HFFc6 (cell line): ENCODE measurements at places on chromosomes 6 and 20. TPM values are rescaled to one million over a fixed set of nuclear protein-coding genes. Genes with fewer than 3 reads are reported as not detected.

CTCFL gene
- not detected in 3 replicates for total RNA-seq

HLA-G gene
- total RNA-seq, result 0.20 TPM in 1 of 2 replicates, not detected in the other

MCM8 gene
- total RNA-seq, result 7.6 to 13.8 TPM (median 13.0 TPM) in 3 replicates

MPIG6B gene
- total RNA-seq, result not detected in 3 replicates

CD83 gene
- 1.0 to 2.3 TPM (median 1.6 TPM) in 3 replicates for total RNA-seq

CTAGE9 gene
- total RNA-seq, result not detected in 3 replicates

PLAGL2 gene
- 9.7 to 11.2 TPM (median 11.1 TPM) in 3 replicates for total RNA-seq

NKAIN2 gene
- not detected in 3 replicates for total RNA-seq

- no peak overlapping the region for H3K27ac ChIP-seq
- peaks cover 3% of the 10 kb centered on the region; the same call in 1 of the 2 replicates for H3K27me3 ChIP-seq
- H3K4me1 ChIP-seq, result no peaks in the 10 kb centered on the region
- no peaks in the 10 kb centered on the region for H3K36me3 ChIP-seq
- H3K4me3 ChIP-seq, result no peak overlapping the region
- peak; percentile 48 for DNase-seq
These were observed 104.9 kb downstream of the RPS12 start for GRCh38 chr6:132919045-132919860.

- peaks cover 39% of the 10 kb centered on the region for H3K4me1 ChIP-seq
- H3K36me3 ChIP-seq, result peaks cover 26% of the 10 kb centered on the region
- H3K27me3 ChIP-seq, result no peaks in the 10 kb centered on the region; the same call in 1 of the 2 replicates
These were observed 17.3 kb downstream of the TULP4 start for GRCh38 chr6:158329531-158329930.

- no peak overlapping the region for H3K4me3 ChIP-seq
- peaks cover 33% of the 10 kb centered on the region for H3K4me1 ChIP-seq
- peaks cover 5% of the 10 kb centered on the region; the same call in 1 of the 2 replicates for H3K36me3 ChIP-seq
- no peak for DNase-seq
- peaks cover 4% of the 10 kb centered on the region; the same call in 1 of the 2 replicates for H3K27me3 ChIP-seq
These were observed 175.6 kb downstream of the DTNBP1 start for GRCh38 chr6:15487262-15487661.

- peak; percentile 55 for DNase-seq
- H3K27ac ChIP-seq, result peak overlapping the region; percentile 80
- H3K4me1 ChIP-seq, result peaks cover 41% of the 10 kb centered on the region
- H3K36me3 ChIP-seq, result peaks cover 33% of the 10 kb centered on the region
These were observed 63.0 kb downstream of the PTPN1 start for GRCh38 chr20:50572938-50573777.

GRCh38 chr20:31821427-31821826 lies 2.3 kb downstream of the MYLK2 start:
- DNase-seq, result no peak
- peaks cover 7% of the 10 kb centered on the region for H3K4me1 ChIP-seq
- no peak overlapping the region for H3K4me3 ChIP-seq
- H3K36me3 ChIP-seq, result no peaks in the 10 kb centered on the region

GRCh38 chr6:105600336-105601260 lies 197.7 kb upstream of the PREP start:
- no peaks in the 10 kb centered on the region for H3K27me3 ChIP-seq
- peak; percentile 33 for DNase-seq
- peak overlapping the region; percentile 91 for H3K27ac ChIP-seq
- peak overlapping the region; percentile 80 for H3K4me3 ChIP-seq

DNA sequence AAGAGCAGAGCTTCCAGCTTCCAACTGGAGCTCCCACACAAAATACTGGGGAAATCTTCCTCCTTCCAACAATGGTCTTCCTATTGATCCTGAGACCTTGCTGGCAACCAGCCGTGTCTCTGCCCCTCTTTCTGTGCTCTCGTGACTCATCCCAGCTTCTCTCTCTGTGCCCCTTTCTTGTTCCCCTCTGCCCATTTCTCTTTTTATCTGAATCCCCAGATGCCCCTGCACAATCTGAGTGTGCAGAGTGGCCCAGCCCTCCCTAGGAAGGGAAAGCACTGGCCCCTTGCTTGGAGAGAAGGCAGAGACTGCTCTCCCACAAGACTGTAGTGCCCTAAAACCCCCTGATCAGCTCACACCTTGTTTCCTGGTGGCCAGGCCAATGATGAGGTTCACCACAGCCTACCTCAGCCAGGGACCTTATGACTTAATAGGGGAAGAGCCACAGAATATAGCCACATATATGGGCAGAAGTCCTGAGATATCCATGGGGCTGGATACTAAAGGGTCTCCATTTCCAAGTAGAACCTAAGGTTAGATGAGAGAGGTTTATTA lies 23.1 kb upstream of the MAS1L start:
- H3K36me3 ChIP-seq, result no peaks in the 10 kb centered on the region; the same call in 1 of the 2 replicates
- no peak for DNase-seq
- no peak overlapping the region for H3K27ac ChIP-seq
- H3K4me1 ChIP-seq, result no peaks in the 10 kb centered on the region
- H3K4me3 ChIP-seq, result no peak overlapping the region

DNA sequence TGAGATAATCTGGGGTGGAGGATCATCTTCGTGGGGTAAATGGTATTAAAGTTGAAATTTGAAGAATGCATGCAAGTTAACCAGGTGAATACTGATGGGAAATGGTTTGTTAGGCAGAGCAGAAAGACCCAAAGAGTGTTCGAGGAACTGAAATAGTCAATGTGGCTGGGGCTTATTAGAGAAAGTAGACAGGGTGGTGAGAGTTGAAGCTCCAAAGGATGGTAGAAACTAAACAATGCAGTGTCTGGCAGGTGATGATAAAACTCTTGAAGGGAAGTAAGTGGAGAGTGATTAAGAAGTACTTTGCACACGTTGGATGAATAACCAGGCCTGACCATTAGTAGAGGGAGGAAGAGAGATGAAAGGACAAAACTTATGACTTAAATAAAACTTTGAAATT lies 39.8 kb upstream of the CENPW start:
- no peaks in the 10 kb centered on the region for H3K27me3 ChIP-seq
- no peaks in the 10 kb centered on the region for H3K36me3 ChIP-seq
- H3K27ac ChIP-seq, result no peak overlapping the region
- H3K4me3 ChIP-seq, result no peak overlapping the region
- no peaks in the 10 kb centered on the region for H3K4me1 ChIP-seq

DNA sequence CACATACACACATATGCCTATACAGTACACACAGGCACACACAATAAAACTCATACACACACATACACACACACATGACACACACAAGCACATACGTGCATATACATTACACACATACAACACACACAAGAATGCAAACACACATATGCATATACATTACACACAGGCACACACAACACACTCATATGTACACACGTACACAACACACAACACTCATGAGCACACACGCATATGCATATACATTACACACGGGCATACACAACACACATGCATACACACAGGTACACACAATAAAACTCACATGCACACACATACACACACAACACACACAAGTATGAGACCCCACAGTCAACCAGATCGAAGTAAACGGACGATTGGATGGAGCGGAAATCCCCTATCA lies 238.2 kb downstream of the ERMARD start:
- no peak overlapping the region for H3K4me3 ChIP-seq
- no peaks in the 10 kb centered on the region for H3K4me1 ChIP-seq
- no peaks in the 10 kb centered on the region; the same call in 1 of the 2 replicates for H3K27me3 ChIP-seq

- H3K4me1 ChIP-seq, result peaks cover 46% of the 10 kb centered on the region
- DNase-seq, result no peak
- H3K36me3 ChIP-seq, result peaks cover 19% of the 10 kb centered on the region
These were observed 12.5 kb downstream of the ATRN start for GRCh38 chr20:3483309-3483708.

GRCh38 chr6:49913636-49914375 lies 47.5 kb upstream of the CRISP1 start:
- H3K4me1 ChIP-seq, result no peaks in the 10 kb centered on the region
- no peak for DNase-seq
- H3K36me3 ChIP-seq, result 0 out of 2 replicates have a peak, but pooled peaks cover 4% of the 10 kb centered on the region
- no peak overlapping the region for H3K27ac ChIP-seq
- H3K27me3 ChIP-seq, result no peaks in the 10 kb centered on the region
- H3K4me3 ChIP-seq, result no peak overlapping the region
